ENCODE measurements at places on chromosomes 7 and 10. TPM values are rescaled to one million over a fixed set of nuclear protein-coding genes. Genes with fewer than 3 reads are reported as not detected.

ASB4 gene
- total RNA-seq = not detected

MALSU1 gene
- total RNA-seq = 62.6 TPM

PGAM2 gene
- not detected for total RNA-seq

BTBD16 gene
- total RNA-seq = 0.78 TPM

ARMC3 gene
- not detected for total RNA-seq

TMEM130 gene
- total RNA-seq = not detected

BAMBI gene
- 4.3 TPM for total RNA-seq

CUEDC2 gene
- 62.6 TPM for total RNA-seq

CTBP2 gene
- 128 TPM for total RNA-seq

PRPS1L1 gene
- total RNA-seq = not detected

TRIM74 gene
- 0.58 TPM for total RNA-seq

ZNF804B gene
- not detected for total RNA-seq

PON1 gene
- not detected for total RNA-seq

STRIP2 gene
- 10.0 TPM for total RNA-seq

TM9SF3 gene
- 144 TPM for total RNA-seq

PIP gene
- not detected for total RNA-seq

CCZ1 gene
- 84.1 TPM for total RNA-seq

ELN gene
- 1.7 TPM for total RNA-seq

TNRC18 gene
- total RNA-seq = 65.0 TPM

TRIM73 gene
- total RNA-seq = 1.2 TPM

FAM149B1 gene
- 18.9 TPM for total RNA-seq

PRSS2 gene
- total RNA-seq = not detected

NUTM2A gene
- 0.14 TPM for total RNA-seq

CACUL1 gene
- 35.1 TPM for total RNA-seq

PLCE1 gene
- total RNA-seq = 0.04 TPM

NPC1L1 gene
- total RNA-seq = not detected

OR9A2 gene
- total RNA-seq = not detected

AFAP1L2 gene
- total RNA-seq = 1.6 TPM

CRHR2 gene
- not detected for total RNA-seq

PIK3CG gene
- 4.9 TPM for total RNA-seq

ITPRID1 gene
- not detected for total RNA-seq

CLCN1 gene
- total RNA-seq = not detected

TBATA gene
- total RNA-seq = not detected

BHLHA15 gene
- total RNA-seq = 1.2 TPM

ANKMY2 gene
- total RNA-seq = 9.8 TPM

CTNNA3 gene
- total RNA-seq = not detected

WNT8B gene
- total RNA-seq = not detected

PALD1 gene
- 73.3 TPM for total RNA-seq

DGKI gene
- 0.14 TPM for total RNA-seq

JAKMIP3 gene
- not detected for total RNA-seq

TAS2R4 gene
- total RNA-seq = 0.88 TPM

LDB3 gene
- not detected for total RNA-seq

ALOX5 gene
- not detected for total RNA-seq

STK32C gene
- total RNA-seq = 9.5 TPM

CHST3 gene
- 11.5 TPM for total RNA-seq

LRGUK gene
- total RNA-seq = not detected

GPR85 gene
- 0.64 TPM for total RNA-seq

CALCR gene
- total RNA-seq = not detected

Measured in endothelial cell of umbilical vein (primary cell).